Iris pigment epithelial cell (primary cell): ENCODE measurements at places on chromosomes 2 and 18.

DNA sequence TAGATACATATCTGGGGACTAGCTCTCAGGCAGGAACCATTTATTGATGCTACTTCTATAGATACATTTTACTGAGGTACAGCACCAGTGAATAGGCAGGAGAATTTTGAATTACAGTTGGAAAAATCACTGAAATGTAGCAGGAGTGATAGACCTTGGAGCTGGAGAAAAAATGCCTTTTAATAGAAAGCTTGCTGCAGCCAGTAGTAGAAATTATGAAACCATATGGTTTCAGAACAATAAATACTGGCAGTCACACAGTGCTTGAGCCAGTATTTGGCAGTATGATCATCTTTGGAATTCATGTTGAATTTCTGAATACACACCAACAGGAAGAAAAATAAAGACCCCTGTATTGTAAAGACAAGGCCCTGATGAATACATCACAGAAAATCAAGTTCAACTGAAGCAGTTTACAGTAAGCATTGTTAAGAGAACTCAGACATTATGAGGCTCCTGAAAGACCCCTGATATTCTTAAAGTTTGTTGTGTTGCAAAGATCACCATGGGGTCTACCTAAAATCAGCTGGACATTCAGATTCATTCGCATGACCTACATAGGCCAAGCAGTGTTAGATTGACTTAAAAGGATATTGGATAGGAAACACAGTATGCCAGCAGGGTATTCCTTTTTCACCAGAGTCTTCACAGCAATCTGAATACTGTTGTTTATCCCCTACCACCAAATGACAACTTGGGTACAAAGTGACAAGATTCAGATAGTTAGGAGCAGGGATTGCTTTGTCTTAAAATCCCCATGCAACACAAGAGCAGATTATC, 139.0 kb downstream of the EHBP1 start:
- no peak for DNase-seq

GRCh38 chr2:41498781-41499180, 549.0 kb upstream of the PKDCC start:
- DNase-seq, result no peak

DNA sequence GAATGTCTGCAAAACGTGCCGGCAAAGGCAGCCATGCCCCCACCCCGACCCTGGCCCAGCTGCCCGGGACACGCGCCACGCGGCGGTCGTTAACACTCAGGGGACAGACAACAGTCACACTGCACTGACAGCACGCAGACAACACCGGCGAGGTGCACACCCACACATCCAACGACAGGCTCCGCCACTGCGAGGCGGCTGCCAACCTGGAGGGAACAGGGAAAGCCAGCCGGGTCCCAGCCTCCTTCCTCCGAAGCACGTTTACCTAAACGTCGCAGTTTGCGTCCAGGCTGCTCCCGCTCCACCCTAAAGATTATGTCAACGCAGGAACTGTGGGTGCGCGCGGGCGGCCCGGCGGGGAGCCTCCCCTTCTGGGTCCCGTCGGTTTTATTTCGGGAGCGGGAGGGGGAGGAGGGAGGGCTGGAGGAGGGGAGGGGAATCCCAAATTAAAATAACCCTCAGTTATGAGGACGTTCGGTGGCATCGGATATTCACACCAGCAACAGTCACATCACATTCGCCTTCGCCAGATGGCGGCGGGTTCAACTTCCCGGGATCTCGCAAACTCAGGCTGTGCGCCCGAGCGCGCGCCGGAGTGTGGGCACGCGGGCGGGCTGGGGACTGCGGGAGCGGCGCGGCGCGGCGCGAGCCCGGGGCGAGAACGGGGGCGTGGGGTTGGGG, 644 bp downstream of the PTGR3 start:
- peak; percentile 76 for DNase-seq

DNA sequence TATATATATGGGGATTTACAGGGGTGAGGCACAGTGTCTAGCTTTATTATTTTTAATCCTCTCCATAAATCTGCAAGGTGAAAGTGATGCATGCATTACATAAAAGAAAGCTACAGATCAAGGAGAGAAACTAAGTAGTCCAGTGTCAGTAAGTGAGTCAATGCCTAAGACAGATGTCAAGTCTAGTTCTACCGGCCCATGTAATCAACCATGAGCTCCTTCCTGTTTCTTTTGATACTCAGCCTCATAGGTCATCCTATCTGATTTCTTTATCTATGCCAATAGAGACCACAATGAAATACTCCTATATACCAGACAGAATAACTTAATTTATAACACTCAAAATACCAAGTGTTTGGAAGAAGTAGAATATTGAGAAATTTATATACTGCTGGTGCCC, 20.2 kb upstream of the GYPC start:
- DNase-seq, result no peak

- no peak for DNase-seq
Observed at GRCh38 chr2:20168048-20168726, 56.7 kb downstream of the SDC1 start.

- DNase-seq, result peak; percentile 99
Observed at GRCh38 chr18:55833543-55833942, 245.6 kb upstream of the TCF4 start.

DNA sequence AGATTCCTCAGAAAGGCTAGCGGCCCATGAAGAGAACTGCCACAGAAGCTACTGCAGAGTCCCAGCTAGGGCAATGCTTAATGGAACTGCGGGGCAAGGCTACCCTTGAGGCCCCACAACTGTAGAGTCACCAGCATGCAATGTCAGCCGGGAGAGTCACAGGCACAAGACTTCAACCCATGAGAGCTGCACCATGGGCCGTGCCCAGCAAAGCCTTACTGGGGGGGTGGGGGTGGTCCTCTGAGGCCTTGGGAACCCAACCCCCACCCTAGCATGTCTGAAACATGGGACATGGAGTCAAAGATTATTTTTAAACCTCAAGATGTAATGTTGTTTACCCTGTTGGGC, 20.2 kb downstream of the DPP4 start:
- DNase-seq, result no peak

DNA sequence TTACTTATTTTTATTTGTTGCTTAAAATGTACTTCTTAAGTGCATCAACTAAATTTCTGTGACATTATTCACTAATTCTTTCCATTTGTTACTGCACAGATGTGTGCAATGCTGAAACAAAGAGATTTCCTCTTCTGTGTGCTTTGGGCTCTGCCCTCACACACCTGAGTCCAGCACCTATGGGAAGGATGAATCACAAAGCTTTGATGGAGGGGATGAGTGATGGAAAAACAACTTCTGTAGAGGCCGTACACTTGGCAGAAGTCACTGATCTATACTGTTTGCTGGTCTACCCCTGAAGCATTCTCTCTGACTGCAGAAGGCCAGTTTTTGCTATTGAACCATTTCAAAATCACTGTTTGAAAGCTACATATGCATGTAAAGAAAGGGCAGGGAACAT, 178.4 kb downstream of the ZEB2 start:
- DNase-seq, result no peak

DNA sequence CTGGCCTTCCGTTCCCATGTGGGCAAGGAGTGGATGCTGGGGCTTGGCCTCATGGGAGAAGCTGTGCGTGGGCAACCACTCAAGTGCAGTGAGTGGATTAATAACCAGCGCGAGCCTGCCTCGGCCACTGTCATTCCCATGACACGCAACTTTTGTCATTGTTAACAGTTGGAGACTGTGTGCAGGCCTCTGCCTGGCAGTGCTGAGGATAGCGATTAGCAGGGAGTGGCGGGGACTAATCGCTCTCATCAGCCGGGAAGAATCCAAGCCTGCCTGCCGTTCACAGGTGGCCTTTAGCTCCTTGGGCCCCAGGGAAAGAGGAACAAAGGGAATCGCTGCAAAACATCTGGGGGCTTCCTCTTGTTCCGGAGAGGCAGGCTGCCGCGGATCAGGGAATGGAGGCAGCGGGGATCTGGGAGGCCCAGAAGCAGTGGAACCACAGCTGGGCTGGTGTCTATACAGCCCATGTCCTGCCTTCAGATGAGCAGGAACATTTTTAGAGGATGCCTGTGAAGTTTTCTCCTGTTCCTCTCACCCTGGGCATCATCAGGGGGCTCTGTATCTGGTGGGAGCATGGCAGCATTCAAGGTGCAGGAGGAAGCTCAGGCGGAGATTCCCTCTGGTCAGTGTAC, 53.8 kb downstream of the CTIF start:
- DNase-seq, result no peak

GRCh38 chr2:135424849-135425248, 106.2 kb downstream of the ZRANB3 start:
- DNase-seq, result peak; percentile 3

DNA sequence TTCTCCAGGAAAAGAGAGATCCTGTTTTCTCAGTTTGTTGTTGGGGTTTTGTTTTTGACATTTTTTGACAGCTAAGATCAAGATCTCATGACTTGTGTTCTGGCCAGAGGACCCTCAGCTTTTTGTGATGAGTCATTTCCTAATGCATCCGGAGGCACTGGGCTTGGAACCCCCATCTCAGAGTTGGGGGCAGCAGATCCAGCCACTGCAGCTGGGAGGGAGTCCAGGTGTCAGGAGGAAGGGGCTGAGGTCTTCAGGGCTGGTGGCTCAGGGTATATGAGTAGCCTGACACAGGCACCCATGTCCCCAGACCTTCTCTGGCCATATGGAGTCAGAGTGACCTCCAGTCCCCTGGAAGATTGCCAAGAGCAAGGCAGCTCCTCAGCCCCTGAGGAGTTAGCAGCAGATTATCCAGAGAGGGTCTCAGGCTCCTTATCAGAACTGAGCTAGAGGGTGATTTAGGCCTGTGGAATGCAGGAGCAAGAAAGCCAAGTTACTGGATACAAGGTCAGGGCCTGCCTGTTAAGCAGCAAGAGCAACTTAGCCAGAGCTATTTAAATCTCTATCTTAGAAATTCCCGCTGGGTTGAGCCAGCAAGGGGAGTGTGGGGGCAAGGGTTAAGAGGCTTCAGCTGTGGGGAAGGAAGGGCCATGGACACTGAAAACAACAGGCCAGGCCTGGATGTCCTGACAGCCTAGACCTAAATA, 62.4 kb downstream of the TANC1 start:
- peak; percentile 84 for DNase-seq

DNA sequence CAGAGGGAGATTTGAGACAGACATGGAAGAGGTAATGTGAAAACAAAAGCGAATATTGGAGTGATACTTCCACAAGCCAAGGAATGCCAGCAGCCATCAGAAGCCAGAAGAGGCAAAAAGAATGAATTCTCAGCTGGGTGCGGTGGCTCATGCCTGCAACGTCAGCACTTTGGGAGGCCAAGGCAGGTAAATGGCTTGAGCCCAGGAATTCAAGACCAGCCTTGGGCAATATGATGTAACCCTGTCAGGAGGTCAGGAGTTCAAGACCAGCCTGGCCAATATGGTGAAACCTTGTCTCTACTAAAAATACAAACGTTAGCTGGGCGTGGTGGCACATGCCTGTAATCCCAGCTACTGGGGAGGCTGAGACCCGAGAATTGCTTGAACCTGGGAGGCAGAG, 54.8 kb downstream of the FAM161A start:
- DNase-seq, result no peak

DNA sequence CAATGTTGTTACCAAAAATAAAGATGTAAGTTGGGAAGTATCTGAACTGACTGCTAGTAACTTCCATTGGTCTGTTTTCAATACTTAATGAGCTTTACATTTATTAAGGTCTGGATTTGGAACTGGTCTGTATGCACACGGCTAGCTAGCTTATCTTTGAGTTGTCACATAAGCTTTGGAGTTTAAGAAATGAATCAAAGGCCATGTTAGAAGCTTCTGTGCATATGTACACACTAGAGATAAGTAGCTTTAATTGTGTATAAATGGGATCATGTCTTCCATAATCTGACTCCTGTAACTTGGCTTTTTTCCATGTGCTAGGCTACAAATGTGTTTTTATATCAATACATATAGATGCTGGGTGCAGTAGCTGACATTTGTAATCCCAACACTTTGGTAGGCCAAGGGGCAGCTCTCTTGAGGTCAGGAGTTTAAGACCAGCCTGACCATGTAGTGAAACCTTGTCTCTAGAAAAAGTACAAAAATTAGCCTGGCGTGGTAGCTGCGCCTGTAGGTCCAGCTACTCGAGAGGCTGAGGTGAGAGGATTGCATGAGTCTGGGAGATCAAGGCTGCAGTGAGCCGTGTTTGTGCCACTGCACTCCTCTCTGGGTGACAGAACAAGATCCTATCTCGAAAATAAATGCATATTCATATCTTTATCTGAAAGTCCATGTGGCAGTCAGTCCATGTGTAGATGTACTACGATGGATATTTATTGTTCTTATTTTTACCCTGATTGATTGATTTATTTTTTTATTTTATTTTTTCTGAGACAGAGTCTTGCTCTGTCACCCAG, 27.2 kb downstream of the ATIC start:
- DNase-seq, result no peak

DNA sequence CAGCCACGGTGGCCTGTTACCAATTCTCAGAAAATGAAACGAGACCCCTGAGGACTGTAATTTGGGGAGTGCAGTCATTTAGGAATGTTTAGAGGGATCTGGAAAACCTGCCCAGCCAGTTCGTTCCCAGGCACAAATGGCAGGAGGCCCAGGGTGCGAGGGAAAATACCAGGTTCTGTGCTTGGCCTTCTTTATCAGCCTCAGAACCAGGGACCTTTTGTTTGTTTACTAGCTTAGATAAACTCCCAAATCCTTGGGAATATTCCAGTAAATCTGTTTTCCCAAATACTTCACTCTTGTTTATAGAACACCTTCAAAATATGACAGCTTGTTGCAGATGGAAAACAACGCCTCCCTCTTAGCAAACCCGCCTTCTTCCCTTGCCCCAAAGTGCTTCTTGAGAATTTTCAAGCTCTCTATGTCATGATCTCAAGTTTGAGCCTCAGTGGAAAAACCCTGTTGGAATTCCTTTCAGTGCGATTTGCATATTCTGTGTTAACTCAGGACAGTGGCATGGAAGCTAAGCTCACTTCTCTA, 400.3 kb upstream of the SMIM21 start:
- DNase-seq, result no peak

DNA sequence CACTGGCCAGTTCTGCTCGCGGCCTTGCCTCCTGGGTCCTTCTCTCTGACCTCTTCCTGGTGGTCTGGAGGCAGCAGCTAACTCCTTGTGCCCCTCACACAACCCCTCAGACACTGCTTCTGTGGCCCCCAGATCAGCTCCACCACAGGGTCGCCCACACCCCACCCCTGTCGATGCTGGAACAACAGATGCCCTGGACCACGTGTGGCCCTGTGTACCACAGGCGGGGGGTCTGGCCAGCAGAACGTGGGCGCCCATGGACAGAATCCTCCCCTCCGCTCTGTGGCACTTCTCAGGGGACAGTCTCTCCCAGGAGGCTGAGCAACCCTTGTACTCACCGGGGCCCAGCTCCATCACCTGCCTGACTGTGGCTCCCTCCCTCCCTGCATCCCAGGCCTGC, 245.6 kb downstream of the NDUFA10 start:
- DNase-seq, result no peak

- DNase-seq, result peak; percentile 98
Observed at GRCh38 chr2:39513641-39514094, 76.6 kb upstream of the MAP4K3 start.

- DNase-seq, result no peak
Observed at GRCh38 chr2:230296917-230297316, 30.1 kb upstream of the SP140L start.

GRCh38 chr2:7771781-7772180, 854.6 kb downstream of the RNF144A start:
- DNase-seq, result no peak

GRCh38 chr2:167388497-167388896, 500.2 kb downstream of the XIRP2 start:
- DNase-seq, result no peak

- DNase-seq, result no peak
Observed at GRCh38 chr2:217751192-217751591, 251.6 kb downstream of the TNS1 start.

GRCh38 chr2:122713800-122714199, 958.3 kb downstream of the TSN start:
- no peak for DNase-seq

GRCh38 chr2:24220554-24221291, 45.9 kb downstream of the FAM228A start:
- no peak for DNase-seq
